HEK293T (cell line): ENCODE measurements at places on chromosomes 4 and X.

DNA sequence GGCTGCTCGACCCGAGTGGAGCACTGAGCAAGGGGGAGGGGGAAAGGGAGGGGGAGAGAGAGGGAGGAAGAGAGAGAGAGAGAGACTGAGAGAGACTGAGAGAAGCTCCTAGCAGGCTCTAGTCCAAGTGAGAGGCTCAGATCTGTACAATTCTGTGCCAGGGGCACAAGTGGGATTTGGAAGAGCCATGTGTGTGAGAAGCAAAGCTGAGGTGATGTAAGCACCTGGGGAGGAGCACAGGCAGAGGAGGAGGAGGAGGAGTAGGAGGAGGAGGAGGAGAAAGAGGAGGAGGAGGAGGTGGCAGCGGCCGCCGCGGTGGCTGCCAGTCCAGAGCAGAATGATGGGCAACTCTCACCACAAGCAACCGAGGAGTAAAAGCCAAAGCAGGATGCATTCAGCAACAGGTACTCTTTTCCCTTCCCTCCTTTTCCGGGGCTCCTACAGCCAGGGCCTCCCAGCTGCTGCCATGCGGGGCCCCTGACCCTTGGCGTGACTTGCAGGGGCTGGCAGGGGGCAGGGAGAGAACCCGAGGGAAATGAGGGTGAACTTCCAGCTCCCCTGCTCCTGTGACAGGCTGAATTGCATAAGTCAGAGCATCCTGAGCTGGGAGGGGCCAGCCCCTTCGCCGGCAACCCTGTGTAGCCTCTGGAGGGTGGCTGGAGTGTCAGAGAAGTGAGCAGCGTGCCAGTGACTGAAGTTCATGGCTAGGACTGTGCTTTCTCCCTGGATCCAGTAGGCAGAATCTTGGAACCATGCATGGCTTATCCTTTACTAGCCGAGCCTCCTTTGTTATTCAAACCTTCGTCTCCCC, 62.2 kb downstream of the RTL5 start:
- DNase-seq = no peak

DNA sequence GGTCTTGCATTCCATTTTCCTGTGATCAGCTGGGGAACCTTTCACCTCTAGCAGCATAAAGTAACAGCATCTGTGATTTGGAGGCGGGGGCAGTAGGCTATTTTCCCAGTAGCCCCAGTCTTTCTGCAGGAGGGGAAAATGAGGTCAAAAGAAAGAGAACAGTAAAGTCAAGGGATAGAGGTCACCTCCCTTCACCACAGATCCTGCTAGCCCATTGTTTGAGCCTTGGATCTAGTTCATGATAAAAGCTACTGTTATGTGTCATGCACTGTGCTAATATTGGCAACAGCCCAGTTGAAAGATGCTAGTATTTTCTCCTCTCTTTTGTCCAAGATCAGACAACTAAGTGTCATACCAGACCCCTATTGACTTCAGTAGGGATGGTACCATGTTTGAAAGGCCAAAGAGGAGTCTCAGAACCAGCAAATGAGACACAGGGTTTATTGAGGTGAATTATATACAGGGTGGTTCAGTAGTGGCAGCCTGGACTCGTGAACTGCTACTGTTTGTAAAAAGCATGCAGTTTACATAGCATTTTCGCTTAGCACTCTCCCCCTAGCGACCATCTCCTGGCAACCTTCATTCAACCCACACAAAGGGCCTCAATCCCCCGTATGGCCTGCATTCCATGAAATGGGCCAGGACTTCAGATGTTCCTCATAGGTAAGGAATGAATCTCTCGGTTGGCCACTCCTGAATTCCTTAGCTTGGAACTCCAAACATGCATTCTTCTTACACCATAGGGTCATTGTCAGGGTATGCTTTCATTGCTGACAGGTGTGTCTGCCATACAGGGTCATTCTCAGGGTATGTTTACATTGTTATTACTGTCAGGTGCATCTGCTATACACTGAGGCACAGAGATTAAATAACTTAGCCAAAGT, 170.0 kb upstream of the FRMPD4 start:
- no peak for DNase-seq

DNA sequence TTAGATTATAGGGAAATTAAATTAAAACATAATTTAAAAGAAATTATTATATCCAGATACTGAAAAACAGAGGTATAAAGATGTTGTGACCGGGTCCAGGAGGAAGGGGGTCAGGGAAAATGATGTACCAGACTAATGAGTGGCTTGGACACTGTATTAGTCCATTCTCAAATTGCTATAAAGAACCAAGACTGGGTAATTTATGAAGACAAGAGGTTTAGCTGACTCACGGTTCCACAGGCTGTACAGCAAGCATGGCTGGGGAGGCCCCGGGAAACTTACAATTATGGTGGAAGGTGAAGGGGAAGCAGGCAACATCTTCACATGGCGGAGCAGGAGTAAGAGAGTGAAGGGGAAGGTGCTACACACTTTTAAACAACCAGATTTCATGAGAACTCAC, 3.4 kb upstream of the FAM9B start:
- DNase-seq = no peak

DNA sequence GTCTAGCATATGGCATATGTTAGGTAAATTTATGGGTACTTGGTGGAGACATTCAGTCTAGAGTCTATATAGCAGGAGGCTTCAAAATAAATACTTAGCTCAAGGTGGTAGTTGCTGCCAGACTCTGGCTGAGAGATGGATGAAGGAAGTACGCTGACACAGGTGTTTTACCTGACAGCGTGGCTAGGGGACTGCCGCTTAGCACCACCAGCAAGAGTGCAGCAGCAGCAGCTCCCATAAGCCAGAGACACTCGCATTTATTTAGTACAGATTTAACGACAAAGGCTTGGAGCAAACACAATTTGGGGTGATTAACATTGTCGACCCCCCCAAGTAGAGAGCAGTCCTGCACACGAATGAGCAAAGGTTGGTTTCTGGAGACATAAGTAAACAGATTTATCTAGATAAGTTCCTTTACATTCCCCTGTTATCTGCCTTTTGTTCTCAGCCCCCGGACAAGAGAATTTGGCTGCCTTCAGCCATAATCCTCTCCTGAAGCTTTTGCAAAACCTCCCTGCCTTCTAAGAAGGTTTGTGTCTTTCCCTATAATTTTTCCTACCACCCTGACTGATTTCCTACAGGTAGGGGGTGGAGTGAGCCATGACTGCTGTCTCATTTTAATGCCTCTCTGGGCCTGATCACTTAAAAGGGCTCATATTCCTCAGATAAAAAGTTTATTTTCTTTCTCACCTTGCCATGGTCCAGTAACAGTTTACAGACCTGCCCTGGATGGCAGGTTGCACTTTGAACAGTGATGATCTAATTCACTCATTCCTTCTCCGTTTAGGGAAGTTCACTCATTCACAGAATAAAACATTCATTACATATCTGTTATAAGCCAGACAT, 64.6 kb downstream of the RHOH start:
- DNase-seq = no peak

- no peak for DNase-seq
Measured at GRCh38 chr4:121306931-121307330, 73.9 kb downstream of the QRFPR start.

DNA sequence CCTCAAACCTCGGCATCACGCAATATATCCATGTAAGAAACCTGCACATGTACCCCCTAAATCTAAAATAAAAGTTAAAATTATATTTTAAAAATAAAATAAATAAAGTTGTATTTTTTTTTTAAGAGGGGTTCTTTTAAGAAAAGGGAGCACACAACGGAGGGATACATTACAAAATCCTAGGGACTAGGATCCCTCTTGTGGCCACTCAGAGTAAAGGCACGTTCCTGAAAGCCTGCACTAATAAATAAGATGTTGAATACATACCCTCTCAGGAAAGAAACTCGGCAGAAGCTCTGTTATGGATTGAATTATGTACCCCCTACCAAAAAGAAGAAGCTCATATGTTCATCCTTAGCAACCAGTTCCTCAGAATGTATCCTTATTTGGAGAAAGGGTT, 50.9 kb upstream of the PRDX4 start:
- DNase-seq = peak; percentile 44

DNA sequence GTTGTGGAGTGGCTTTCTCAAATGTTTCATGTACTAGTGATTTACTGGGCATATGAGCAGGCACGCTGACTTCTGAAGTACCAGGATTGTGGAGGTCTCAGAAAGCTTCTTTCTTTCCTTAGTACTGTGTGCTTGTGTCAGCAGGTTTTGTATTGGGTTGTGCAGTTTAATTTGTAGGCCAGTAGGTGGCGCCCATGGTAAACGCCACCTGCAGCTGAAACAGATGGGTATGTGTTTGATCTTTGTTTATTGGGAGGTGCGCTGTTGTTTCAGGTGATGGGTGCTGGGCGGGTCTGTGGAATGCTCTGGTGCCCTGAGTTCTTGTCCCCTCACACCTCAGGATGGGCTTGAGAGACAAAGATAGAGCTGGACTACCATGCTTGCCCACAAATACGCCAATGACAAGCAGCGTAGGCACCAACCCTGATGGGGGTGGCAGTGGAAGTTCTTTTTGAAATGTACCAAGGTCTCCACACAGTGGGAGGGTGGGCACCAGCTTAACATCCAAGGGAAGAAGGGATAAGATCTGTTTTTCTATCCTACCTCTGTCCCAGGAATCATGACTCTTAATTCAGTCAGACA, 141.5 kb downstream of the RPS6KA6 start:
- peak; percentile 33 for DNase-seq

GRCh38 chr4:10877076-10877475, 192.5 kb upstream of the CLNK start:
- no peak for DNase-seq

DNA sequence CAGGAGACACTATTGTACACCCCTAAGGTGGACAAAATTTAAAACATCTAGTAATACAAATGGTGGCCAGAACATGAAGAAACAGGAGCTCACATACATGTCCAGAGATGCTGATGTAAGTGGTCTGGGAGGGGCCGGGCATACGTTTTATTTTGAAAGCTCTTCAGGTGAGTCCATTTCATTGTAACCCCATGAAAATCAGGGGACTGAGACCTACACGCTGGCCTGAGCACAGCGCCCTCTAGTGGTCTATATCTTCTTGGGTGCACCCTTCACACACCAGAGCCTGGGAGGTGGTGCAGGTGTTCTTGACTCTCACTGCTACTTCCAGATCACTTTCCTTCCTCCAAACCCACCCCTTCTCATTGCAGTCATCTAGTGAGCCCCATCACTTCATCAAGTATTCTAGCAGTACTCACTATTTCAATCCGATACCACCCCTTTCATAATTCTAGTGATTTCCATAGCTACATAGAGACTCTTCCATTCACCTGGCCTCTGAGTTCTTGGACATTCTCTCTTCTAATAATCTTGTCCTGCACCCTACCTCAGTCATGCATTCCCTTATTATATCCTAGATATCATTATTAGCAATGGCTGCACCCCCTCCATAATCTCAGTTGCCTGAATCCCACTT, 4.3 kb upstream of the TLR6 start:
- peak; percentile 39 for DNase-seq

DNA sequence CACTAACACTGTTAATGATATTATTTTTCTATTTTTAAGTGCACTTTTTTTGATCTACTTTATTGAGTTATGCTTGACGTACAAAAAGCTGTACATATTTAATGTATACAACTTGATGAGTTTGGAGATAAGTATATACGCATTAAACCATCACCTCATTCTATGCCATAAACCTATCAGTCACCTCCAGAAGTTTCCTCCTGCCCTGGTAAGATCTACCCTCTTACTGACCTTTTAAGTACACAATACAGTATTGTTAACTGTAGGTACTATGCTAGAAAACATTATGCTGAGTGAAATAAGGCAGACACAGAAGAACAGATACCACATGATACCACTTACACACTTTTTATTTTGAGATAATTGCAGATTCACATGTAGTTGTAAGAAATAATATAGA, 36.9 kb downstream of the INTS6L start:
- DNase-seq = no peak

DNA sequence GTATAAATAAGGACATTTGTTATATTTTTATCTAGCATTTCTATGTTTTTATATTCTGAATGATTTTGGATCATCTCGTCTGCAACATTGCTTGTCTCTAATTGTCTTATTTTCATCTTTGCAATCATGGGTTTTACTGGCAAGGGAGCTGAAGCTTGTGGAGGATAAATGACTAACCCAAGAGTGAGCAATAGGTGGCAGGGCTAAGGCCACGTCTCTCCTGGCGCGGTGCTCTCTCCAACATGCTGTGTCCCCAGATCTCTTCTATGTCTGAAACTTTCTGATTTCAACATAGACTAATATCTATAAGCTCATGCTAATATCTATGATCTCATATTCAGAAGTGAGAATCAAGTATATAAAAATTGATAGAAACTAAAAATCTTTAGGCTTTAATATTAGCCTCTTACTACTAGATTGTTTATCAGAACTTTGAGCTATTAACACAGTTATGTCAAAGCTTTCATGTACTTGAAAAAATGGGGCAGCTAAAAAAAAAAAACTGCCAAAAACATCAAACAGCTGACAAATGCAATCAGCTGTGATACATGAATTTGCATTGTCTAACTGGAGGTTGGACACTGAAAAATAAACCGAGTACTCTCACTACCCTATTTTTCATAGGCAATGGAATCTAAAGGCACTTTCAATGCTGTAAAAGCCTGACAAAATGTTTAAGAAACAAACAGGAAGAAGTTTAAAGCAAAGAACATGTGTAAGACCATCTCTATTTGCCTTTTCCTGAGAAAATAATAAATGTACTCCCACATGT, 169.2 kb downstream of the TMA16 start:
- DNase-seq = no peak

GRCh38 chrX:133495464-133496391, 80.4 kb upstream of the GPC4 start:
- no peak for DNase-seq

GRCh38 chr4:91298824-91299223, 1004.9 kb upstream of the GRID2 start:
- no peak for DNase-seq

DNA sequence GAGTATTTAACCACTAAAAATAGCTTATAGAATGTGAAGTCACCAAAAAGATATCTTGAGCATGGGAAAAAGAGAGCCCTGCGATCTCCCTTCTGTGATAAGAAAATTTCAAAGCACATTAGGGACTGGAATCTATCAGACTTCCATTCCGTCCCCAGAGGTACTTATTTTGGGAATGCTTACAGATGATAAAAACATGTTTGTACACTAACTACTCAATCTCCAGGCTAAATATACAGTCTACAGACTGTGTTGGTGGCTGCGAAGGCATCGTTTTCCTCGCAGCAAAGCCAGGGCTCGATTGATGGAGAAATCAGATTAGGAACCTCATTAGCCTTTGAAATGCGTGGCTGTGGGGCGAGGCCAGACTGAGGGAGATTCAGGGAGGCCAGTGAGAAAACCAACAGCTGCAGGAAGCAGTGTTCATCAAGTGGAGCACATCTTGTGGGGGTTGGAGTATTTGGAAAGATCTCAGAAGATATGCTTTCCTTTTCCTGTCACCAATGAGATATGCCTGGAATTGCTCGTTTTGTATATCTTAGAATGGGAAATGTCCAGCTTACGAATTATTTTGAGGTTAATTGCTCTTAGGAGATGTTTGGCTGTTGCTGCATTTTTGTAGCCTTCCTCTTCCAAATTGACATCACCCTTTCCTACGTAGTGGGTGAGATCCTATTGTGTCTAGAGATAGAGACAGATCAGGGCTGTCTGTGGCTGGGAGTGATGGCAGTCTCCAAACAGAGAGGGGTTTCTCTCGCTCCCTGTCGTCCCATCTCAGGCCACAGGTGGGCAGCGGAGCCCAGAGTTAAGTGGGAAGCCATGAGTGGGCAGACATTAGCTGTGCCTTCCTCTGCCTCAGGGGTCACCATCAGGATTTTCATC, 224.9 kb upstream of the FAT1 start:
- peak; percentile 35 for DNase-seq
